Suprapubic skin (tissue), 4 donors: ENCODE measurements at places on chromosomes 5 and 9. TPM values are rescaled to one million over a fixed set of nuclear protein-coding genes. Genes with fewer than 3 reads are reported as not detected.

GRCh38 chr5:7849681-7850394 lies 1.1 kb downstream of the CFAP90 start:
- H3K27ac ChIP-seq: no peak overlapping the region
- DNase-seq: peak; percentile 71
- no peaks in the 10 kb centered on the region for H3K36me3 ChIP-seq
- peaks cover 8% of the 10 kb centered on the region for H3K27me3 ChIP-seq

Gene FOXD4
- total RNA-seq: not detected

Gene SLC34A1
- total RNA-seq: 0.29 TPM

Gene PHF24
- total RNA-seq: 4.2 TPM
